Stromal cell of bone marrow (primary cell): ENCODE measurements at places on chromosomes 12 and 14.

- DNase-seq = no peak
Observed at GRCh38 chr12:113712481-113712880, 240.8 kb upstream of the LHX5 start.

- no peak for DNase-seq
Observed at GRCh38 chr12:107547389-107547788, 138.2 kb upstream of the PWP1 start.

GRCh38 chr14:105581551-105582341, 55.4 kb downstream of the TMEM121 start:
- DNase-seq = no peak

DNA sequence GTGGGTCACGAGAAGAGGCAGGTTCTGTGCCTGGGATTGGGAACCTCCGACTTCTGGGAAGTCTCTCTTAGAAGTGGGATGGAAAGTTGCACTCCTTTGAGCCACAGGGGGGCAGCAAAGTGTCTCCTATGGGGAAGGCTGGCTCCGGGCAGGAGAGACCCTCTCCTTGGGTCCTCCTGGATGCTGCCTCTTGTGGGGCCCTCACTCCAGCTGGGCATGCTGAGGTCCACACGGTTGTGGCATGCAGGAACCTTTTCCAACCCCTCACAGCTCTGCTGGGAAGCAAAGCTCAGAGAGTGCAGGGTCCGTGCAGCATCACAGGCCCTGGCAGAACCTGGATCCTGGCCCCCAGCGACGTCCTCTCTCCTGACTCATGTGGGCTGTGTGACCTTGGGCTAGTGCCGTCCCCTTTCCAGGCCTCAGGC, 17.4 kb downstream of the SDSL start:
- no peak for DNase-seq

DNA sequence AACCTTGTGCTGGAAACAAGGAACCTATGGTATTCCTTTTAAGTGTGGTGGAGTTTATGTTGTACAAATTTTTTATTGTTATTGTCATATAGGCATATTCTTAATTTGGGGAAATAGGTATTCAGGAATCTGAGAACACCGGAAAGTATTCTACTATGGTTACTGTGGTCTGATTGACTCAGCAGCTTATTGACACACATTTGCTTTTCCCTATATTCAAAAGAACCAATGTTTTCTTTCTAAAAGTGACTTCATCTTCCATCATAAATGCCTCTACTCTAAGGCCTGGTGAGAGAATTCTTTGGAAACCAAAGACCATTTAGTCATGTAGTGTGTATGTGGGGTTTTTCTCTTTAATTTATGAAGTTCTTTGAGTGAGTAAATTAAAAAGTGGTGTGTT, 474.8 kb downstream of the TMTC2 start:
- DNase-seq = peak; percentile 38

DNA sequence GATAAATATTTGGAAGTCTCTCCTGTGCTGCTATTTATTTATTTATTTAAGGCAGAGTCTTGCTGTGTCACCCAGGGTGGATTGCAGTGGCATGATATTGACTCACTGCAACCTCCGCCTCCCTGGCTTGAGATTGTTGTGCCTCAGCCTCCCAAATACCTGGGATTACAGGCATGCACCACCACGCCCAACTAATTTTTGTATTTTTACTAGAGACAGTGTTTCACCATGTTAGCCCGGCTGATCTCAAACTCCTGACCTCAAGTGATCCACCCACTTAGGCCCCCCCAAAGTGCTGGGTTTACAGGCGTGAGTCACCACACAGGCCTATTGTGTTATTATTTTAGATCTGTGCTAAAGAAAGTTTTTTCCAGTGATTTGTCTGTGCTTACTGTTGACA, 225.2 kb downstream of the CCER1 start:
- DNase-seq = peak; percentile 13

GRCh38 chr12:9721394-9722092, 11.4 kb downstream of the CLECL1 start:
- DNase-seq = no peak

- DNase-seq = no peak
Observed at GRCh38 chr12:59578254-59578653, 17.6 kb upstream of the SLC16A7 start.

- no peak for DNase-seq
Observed at GRCh38 chr14:91303091-91303923, 58.8 kb upstream of the GPR68 start.

DNA sequence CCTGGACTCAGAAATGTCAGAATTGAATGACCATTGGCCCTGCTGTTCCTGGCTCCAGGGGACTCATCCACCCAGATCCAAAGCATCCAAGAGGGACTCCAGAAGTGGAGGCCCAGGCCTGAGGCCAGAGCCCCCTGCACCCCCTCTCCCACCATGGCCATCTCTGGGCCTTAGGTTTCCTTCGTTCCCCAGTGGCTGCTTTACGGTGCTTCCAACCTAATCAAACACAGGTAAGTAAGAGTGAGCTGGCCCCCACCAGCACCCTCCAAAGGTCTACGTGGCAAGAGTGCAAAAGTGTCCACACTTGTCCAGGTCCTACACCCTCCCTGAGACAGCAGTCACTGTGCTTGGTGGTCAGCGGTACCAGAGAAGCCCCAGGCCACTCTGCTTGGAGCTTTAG, 139.0 kb downstream of the DPF3 start:
- DNase-seq = no peak

GRCh38 chr14:43900173-43900655, 606.9 kb downstream of the FSCB start:
- DNase-seq = no peak

- no peak for DNase-seq
Observed at GRCh38 chr12:119601877-119602733, 8.5 kb downstream of the TMEM233 start.

DNA sequence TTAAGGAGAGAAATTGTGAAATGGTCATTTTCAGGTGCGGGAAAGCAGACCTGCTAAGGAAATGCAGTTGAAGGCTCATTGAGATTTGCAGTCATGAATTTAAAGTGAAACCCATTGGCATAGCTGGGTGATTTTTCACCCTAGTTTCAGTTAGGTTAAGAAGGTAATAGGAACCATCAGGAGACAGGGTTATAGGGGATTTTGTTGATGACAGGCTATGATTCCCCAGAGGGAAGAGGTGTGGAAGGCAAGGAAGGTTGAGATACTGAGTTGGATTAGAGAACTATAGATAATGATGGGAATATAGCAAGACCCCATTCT, 22.7 kb upstream of the BMAL2 start:
- no peak for DNase-seq

DNA sequence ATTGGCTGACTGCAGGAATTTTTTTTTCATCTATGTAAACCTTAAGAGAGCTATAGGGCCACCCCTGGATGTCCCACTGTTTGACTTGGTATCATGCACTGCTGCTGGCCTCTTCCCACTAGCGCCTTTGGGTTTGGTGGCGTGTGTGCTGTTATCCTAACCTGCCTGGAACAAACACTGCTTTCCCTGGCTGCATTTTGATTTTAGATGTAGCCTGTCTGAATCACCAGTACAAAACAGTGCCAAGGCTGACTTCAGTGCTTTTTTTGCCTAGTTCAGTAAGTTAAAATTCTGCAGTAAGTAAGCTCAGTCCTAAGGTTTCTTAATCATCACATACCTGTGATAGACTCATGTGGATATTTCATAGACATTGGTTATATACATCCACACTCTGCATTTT, 99.2 kb downstream of the EML1 start:
- DNase-seq = no peak

GRCh38 chr14:74242021-74242779, 3.0 kb downstream of the VSX2 start:
- no peak for DNase-seq
